ENCODE measurements at places on chromosomes 1 and 21. TPM values are rescaled to one million over a fixed set of nuclear protein-coding genes. Genes with fewer than 3 reads are reported as not detected.

DNA sequence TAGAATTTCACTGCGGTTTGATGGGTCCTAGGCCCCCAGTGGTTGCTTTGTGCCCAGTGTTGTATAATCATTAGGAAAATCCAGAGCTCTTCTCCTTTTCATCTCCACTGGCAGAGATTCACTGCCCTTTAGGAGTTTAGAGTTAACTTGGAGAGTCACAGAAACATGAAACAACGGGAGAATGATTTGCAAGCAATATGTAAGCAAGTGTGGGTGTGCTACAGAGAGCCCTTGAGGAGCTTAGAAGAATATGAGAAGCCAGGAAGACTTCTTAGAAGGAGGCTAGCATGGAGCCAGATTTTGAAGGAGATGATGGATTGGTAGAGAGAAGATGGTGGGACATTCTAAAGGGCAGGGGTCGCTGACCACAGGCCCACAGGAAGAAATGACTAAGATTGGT, 327.3 kb downstream of the ZNF326 start:
- no peak overlapping the region for H3K4me3 ChIP-seq
- H3K36me3 ChIP-seq = no peaks in the 10 kb centered on the region
- no peaks in the 10 kb centered on the region for H3K27me3 ChIP-seq
- H3K4me1 ChIP-seq = no peaks in the 10 kb centered on the region
- H3K27ac ChIP-seq = no peak overlapping the region
- DNase-seq = no peak

DNA sequence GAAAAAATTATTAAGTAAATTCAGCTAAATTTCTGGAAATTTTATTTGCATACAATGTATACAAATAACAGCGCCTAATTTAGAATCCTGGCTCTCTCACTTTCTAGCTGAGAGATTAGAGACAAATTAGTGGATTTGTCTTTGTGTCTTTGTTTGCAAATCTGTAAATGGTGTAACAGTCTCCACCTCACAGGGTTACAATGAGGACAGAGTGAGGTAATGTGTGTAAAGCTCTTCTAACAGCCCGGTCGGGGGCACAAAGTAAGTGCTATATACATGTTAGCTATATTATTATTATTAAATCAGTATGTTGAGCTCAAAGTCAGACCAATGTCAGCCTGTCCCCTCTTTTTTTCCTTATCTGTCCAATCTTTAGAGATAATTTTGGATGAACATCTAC, 5.0 kb upstream of the ADAMTSL4 start:
- peak overlapping the region; percentile 57 for H3K27ac ChIP-seq
- DNase-seq = no peak
- no peak overlapping the region for H3K4me3 ChIP-seq
- H3K27me3 ChIP-seq = no peaks in the 10 kb centered on the region

GRCh38 chr1:228190778-228191177, 17.1 kb upstream of the OBSCN start:
- H3K27me3 ChIP-seq = no peaks in the 10 kb centered on the region
- no peak overlapping the region for H3K27ac ChIP-seq
- DNase-seq = no peak
- peaks cover 4% of the 10 kb centered on the region for H3K36me3 ChIP-seq

DNA sequence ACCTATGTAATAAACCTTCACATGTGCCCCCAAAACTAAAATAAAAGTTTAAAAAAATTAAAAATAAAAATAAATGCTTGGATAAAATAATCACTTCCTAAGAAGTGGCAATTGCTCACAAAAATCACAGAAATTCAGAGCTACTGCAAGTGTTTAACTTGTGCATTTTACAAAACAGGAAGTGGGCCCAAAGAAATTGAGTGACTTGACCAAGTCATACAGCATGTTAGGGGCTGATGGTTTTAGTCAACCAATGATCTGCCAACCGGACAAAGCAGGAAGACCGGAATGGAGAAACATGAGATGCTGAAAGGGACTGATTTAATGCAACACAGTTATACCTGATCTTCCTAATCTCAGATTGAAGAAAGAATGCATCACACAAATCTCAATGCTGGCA, 96.5 kb downstream of the SMYD2 start:
- no peak overlapping the region for H3K4me3 ChIP-seq
- no peak for DNase-seq
- H3K4me1 ChIP-seq = peaks cover 4% of the 10 kb centered on the region
- H3K27me3 ChIP-seq = no peaks in the 10 kb centered on the region

DNA sequence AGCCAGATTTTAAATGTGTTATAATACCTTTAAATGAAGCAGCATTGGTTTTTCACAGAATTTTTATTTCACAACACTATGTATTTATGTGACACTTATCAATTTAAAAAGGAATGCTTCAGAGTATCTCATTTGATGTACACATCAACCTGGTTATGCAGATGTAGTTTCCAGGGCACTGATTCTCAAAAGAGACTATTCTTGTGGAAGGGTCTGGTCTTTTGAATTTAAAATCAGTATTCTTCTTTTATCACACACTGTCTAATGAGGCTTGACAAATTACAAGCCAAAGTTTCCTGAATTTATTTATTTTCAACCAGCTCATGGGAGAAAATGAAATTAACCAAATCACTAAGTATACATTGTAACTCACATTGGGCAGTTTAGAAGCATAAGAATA, 87.4 kb downstream of the NTPCR start:
- no peaks in the 10 kb centered on the region for H3K27me3 ChIP-seq
- no peaks in the 10 kb centered on the region for H3K36me3 ChIP-seq
- no peak overlapping the region for H3K4me3 ChIP-seq
- no peak overlapping the region for H3K27ac ChIP-seq
- H3K4me1 ChIP-seq = no peaks in the 10 kb centered on the region

DNA sequence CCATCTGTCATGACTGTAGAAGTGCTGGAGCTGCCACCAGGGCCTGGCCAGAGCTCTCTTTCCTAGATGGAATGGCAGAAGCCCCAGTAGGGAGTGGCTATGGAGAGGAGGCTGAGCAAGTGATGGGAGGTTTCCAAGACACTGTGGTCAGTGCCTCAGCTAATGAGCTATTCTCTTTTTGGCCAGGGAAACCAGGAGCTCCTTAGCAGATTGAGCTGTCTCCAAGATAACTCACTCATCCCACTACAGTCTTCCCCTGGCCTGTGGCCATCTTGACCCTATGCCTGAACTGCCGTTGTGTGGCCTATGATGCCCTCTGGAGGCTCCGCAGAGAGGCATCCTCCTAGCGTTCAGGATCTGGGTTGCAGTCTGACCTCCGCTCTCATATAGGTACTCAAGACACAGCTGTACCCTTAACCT, 60.5 kb downstream of the ERI3 start:
- no peaks in the 10 kb centered on the region for H3K27me3 ChIP-seq
- H3K36me3 ChIP-seq = peaks cover 46% of the 10 kb centered on the region
- H3K4me1 ChIP-seq = peaks cover 18% of the 10 kb centered on the region
- no peak for DNase-seq
- H3K27ac ChIP-seq = no peak overlapping the region
- H3K4me3 ChIP-seq = no peak overlapping the region

DNA sequence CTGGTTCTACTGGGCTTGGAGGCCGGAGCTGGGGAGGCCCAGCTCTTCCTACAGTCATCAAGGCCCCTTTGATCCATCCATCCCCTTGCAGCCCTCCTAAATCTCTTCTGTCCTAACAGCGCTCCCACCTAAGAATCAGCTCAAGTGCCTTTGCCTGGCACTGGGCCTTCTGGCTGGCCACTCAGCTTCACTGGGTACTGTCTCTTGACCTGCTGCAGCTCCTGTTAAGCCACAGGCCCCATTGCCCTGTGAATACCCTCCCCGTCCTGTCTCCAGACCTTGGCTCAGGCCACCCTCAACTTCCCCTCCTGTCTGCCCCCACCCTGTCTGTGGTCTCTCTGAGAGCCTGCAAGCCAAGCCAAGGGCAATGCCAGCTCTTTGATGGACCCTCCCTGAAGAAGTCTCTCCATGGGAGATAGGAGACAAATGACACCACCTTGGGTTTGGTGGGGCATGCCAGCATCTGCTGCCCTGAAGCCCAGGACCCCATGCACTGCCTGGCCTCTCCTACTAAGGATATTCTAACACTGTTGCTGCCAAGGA, 27.3 kb downstream of the FAM151A start:
- peaks cover 47% of the 10 kb centered on the region for H3K4me1 ChIP-seq
- H3K36me3 ChIP-seq = peaks cover 66% of the 10 kb centered on the region
- peak overlapping the region; percentile 21 for H3K27ac ChIP-seq
- no peak for DNase-seq

Gene GRHL3
- not detected for total RNA-seq

Gene EXO1
- total RNA-seq = 0.44 TPM
